ENCODE measurements at places on chromosomes 3 and 15.

DNA sequence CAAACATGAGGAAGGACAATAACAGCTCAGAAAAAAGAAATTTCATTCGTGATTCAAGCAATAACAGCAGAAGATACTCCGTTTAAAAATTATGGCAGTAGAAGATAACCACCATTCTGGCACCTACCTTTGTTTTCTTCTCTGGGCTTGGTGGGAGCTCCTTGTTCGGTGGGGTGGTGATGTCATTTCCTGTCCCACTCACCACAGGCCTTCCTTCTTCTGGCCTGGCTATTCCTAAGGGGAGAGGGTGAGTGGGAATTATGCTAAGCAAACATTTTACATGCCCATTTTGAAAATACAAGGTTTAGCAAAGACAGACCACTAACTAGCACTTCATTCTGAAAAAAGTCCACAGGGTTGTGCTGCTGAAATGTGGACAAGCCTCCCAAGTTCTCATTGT is 74.4 kb downstream of the DHX30 start:
- DNase-seq, result no peak

DNA sequence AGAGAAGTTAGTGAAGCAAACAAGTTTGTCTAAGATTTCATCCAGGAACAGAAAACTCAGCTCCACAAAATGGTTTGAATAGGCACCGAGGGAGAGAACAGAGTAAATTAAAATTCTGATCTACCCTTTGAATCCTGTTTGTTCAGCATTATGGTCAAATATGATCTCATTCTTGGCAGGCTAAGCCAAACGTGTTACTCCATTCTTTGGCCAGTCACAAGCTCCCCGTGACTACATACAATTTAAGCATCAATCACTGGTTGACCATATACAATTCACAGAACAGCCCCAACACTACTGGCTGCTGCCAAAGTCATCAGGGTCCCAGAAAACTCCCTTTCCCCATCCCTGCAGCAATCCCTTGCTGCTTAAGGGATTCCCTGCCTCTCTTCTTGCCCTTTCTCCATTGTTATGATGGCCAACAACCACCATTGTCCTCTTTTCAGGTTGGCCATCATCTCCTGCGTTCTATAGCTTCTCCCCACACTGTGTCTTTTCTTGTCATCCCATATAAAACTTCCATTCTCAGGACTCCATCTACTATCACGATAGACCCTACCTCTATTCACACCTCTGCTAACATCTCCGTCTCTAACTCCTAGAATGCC is 46.3 kb downstream of the GOLIM4 start:
- DNase-seq, result no peak

DNA sequence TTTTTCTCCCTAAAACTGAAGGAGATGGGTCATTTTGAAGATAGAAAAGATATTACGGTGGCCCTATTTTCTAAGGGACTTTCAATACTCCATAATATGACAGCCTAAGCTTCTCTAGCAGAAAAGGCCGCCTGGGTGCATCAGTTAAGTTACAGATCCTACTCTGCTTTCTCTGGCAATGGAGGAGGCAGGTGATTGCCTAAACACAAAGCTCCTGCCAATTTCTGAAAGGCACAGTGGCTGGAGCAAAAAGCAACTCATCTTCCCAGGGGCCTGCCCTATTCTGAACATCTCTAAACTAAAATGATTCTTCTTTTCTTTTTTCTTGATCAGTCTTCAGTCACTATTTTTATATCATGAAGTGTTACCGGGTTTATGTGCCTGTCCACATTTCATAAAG is 276.7 kb downstream of the CNTN4 start:
- DNase-seq, result no peak

DNA sequence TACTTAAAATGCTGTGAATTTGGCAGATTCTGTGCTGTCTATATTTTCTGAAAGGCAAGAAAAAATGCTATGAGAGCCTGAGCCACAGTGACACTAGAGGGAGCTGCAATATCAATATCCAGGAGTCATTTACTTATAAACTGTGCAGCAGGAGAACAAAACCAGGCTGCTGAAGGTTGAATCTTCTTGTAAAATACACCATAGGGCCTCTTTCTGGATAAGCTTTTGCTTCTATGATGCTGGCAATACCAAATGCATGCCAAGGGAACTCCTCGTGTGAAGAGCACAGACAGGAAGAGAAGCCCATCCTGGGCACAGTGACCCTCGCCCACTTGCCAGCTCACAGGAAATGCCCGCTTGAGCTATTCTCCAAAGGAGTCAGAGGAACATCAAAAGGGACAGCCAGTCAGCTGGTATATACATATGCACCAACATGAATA is 48.0 kb upstream of the TSPAN3 start:
- peak; percentile 35 for DNase-seq

- DNase-seq, result no peak
Measured at GRCh38 chr3:10423171-10423882, 82.1 kb downstream of the ATP2B2 start.

GRCh38 chr3:97694876-97695275 is 69.7 kb upstream of the ARL6 start:
- DNase-seq, result no peak

DNA sequence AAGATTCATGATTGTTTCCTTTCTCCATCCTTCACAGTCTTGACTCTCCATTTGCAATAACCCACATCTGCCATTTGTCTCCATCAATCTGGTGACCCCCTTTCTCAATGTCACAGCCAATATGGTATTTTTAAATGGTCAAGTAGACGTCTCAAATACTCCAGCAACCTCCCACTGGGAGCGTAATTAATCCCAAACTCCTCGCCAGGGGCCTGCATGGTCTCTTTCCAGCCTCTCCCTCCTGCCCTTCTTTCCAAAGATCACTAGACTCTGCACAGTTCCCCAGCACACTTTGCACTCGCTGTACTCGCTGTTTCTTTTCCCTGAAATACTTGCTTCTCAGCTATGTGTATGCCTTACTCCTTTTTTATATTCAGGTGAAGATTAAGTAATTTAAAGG is 115.3 kb downstream of the PLCH1 start:
- DNase-seq, result no peak

- DNase-seq, result no peak
Measured at GRCh38 chr3:116291141-116291540, 154.1 kb downstream of the LSAMP start.

DNA sequence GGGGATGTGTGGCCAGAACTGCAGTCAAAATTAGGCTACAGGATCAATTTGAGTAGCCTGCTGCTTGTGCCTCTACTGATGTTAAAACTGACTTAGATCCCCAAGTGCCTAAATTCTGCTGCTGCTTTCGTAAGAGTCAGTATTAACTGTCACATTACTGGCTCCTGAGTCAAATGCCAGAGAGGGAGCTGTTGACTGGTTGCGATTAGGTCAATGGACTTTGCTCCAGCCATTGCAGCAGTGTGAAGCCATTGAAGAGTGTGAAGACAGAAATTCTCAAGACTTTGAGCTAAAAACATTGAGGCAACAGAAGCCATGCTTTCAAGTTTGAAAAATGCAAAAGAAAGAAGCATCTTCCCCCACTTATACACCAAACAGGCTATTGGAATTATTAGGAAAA is 151.1 kb upstream of the MITF start:
- no peak for DNase-seq

All from NCI-H345 (cell line).